ENCODE measurements at places on chromosomes 3 and 15.

GRCh38 chr15:64426845-64427465 is 33.4 kb upstream of the ZNF609 start:
- peak; percentile 39 for DNase-seq

GRCh38 chr15:48408327-48408726 is 77.1 kb downstream of the DUT start:
- no peak for DNase-seq

GRCh38 chr3:172522871-172523818 is at the start of gene TNFSF10:
Gene TNFSF10, minus strand, starts transcription at chr3:172523430. Its CDS starts 46 bp downstream, at chr3:172523384.
- DNase-seq, result no peak

GRCh38 chr15:51866751-51867150 is 37.3 kb downstream of the TMOD3 start:
- DNase-seq, result no peak

- no peak for DNase-seq
Measured at GRCh38 chr15:26148156-26148860, 285.2 kb upstream of the ATP10A start.

GRCh38 chr3:65939801-65940246 is 98.9 kb downstream of the MAGI1 start:
- no peak for DNase-seq

DNA sequence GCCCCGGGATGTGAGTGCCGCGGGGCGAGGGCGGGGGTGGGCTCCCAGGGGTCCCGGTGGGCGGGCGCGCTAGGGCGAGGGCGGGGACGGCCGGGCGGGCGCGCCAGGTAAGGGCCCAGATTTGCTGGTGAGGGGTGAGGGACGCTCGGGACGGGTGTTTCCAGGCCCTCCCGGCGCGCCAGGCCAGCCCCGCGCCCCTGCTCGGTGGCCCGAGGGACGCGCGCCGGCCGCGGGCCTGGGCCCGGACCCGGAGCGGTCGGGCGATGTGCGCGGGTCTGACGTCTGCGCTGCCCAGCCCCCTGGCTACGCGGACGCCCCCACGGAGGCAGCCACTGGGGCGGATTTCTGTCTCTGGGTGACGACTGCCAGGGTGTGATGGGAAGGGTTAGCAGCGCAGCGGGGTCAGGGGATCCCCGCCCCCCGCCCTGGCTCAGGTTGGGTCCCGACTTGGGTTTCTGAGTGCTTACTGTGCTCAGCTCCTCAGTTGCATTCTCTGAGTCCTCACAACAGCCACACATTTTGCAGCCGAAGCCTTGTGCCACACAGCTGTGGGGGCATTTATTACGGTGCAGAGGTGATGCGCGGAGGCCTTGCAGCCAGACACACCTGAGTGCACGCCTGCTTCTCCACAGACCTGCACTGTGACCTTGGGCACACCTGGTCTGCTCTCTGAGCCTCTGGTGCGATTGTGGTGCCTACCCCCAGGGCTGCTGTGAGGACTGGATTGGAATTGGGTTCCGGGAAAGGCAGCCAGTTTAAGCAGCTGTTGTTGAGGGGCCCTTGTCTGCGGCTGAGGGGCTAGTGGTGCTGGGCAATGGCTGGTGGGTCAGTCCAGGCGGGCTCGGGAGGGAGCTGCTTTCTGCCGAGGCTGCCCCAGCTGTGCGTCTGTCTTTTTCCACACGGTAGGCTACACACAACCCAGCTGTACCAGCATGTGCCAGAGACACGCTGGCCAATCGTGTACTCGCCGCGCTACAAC is 523 bp downstream of the HDAC11 start:
- DNase-seq, result no peak

- peak; percentile 87 for DNase-seq
Measured at GRCh38 chr15:87118846-87119245, 1039.2 kb downstream of the AGBL1 start.

- no peak for DNase-seq
Measured at GRCh38 chr3:13081603-13082360, 8.6 kb upstream of the IQSEC1 start.

GRCh38 chr15:63638839-63639238 is 41.7 kb downstream of the FBXL22 start:
- DNase-seq, result no peak

DNA sequence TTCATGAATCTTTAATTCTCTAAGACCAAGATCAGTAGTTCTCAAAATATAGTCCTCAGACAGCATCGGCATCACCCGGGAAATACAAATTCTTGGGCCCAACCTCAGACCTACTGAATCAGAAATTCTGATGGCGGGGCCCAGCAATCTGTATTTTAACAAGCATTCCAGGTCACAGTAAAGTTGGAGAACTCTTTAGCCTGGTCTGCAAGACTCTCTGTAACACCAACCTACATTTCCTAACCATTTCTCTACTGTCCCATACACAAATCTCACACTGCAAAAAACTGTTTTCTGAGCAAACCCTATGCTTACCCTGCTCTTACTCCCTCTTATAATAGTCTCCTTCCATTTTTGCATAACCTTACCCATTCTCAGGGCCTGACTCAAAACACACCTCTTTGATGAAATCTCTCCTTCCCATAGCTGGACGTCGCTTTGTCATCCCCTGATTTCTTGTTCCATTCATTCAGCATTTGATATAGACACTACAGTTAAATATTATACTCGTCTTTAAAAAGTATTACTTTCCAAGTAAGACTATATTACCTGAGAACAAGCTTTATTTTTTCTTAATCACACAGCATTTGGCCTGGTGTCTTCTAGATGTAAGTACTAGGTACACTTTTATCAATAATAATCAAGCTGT is 83.3 kb upstream of the MYO5C start:
- DNase-seq, result no peak

GRCh38 chr3:59425371-59425770 is 375.5 kb upstream of the CFAP20DC start:
- no peak for DNase-seq

- no peak for DNase-seq
Measured at GRCh38 chr3:124142389-124142970, 150.6 kb upstream of the ROPN1 start.

- no peak for DNase-seq
Measured at GRCh38 chr3:10395196-10395595, 74.3 kb upstream of the SEC13 start.

- DNase-seq, result peak; percentile 67
Measured at GRCh38 chr3:32240159-32240545, 1.7 kb downstream of the CMTM8 start.

DNA sequence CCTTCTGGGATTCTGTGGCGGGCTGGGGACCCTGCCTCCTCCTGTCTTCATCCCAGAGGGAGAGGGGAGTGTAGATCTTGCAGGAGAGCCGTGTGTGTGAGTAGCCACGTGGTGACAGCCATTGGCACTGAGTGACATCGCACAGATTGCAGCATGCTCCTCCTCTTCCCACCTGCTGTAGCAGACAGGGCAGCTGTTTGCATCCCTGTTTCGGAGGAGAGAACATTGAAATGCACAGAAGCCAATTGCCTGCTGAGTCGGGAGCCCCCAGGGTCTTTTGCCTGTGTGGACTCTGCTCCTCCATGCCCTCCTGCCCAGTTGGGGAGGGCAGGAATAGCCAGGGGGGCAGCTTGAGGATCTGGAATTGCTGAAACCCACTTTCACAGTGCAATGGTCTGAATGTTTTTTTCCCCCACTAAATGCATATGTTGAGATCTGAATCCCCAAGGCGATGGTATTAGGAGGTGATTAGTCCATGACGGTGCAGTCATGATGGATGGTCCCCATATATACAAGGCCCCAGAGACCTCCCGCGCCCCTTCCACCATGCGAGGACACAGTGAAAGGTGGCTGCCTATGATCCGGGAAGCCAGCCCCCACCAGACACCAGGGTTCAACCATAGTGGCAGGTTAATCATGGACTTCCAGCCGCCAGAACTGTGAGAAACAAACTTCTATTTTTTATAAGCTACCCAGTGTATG is 66.8 kb downstream of the CHRNA7 start:
- DNase-seq, result peak; percentile 72

DNA sequence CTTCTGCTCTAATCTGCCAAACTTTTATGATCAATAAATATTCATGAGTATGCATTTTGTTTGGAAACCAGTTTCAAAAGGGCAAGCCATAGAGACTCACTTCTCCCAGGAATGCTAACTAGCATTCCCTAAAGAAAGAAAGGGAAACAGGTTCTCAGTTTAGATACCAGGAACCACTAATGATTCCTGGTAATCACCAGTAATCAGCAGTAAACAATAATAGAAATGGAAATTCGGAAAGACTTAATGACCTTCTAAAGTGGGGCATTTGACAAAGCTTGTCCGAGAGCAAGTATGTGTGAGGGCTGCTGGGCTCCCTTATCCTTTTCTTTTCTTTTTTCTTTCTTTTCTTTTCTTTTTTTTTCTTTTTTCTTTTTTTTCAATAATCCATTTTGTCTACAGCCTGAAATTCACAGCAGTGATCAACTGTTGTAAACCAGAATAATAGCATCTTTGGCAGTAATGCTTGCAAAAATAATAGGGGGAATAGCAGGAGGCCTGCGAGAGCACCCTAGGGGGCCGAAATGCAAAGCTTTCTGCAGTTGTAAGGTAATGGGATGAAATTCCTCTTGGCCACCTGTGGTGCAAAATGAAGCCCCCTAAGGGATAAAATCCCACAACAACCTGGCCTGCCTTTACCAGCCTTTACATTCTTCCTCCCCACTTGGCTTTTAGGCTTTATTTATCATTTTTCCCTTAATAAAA is 253.2 kb downstream of the ZPLD1 start:
- DNase-seq, result no peak

- DNase-seq, result no peak
Measured at GRCh38 chr3:39144095-39144747, 9.2 kb downstream of the CSRNP1 start.

DNA sequence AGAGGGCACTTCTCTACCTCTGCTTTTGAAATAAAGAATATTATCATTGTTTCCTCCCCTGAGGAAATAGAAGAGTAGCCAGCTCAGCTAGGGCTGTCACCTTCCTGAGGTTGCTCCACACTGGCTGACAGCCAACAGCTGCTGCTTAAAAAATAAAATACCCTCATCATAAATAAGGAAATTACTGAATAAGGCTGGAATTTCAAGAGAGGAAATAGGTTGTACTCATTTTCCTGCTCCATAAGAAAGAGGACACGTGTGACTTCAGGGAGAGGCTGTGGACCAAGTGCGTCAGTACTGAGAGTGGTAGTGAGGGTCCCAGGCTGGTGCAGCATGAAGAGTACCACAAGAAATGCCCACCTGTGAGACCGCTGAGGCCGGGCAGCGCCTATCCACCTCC is 8.1 kb upstream of the C2CD4B start:
- DNase-seq, result no peak

DNA sequence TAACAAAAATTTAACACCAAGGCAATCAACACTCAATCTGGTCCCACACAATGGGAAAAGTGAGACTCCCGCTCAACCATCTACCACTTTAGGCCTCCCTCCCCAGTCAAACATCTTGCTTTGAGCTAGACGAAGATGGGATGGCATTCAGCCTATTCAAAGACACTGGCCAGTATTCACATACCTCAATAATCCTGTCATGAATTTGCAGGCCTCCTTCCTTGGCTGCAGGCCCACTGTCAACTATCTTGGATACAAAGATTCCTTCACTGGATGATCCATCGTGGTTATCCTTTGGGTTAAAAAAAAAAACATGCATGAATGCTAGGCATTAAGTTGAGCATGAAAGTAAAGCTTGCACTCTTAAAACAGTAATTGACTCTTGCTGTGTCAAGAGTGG is 22.6 kb downstream of the PDZRN3 start:
- no peak for DNase-seq

- DNase-seq, result no peak
Measured at GRCh38 chr15:64774629-64775493, 528 bp downstream of the RBPMS2 start.

- no peak for DNase-seq
Measured at GRCh38 chr3:186330772-186331460, 31.1 kb downstream of the DGKG start.

DNA sequence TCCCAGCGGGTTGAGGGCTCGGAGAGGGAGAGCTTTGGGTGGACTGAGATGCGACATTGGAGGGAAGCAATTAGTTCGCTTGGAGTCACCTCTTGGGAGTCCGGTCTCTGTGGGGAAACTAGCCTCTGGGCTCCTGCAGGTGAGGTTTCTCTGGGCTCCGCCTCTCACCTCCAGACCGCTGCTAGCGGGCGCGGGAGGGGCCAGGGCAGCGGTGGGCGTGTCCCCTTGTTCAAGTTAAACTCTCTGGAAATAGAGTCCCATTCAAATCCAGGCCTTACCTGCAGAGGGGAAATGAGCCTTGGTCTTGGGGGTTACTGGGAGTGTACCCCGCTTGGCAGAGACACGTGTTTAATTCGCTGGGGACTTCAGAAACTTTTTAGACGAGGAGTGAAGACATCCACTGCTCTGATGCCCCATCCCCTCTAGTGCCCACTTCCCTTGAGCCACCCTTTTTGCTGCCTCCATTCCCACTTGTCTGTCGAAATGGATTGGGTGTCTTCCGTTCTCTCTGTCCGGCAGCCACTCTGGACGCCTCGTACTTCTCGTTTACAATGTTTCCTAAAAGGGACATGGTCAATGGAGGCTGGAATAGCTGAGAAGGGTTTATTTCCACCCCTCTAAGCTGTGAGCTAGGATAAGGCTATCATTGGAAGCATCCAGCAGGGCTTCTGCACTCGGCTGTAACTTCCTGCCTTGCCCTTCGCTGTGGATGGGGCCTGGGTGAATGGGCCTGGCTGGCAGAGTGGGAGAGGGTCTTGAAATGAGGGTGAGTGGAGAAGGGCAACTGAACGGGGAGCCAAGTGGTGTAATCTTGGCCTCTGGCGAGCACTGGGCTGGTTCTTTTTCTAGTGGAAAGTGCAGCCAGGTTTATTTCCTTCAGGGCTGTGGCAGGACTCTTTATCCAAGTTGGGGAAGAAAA is 1.1 kb downstream of the MITF start:
- no peak for DNase-seq

DNA sequence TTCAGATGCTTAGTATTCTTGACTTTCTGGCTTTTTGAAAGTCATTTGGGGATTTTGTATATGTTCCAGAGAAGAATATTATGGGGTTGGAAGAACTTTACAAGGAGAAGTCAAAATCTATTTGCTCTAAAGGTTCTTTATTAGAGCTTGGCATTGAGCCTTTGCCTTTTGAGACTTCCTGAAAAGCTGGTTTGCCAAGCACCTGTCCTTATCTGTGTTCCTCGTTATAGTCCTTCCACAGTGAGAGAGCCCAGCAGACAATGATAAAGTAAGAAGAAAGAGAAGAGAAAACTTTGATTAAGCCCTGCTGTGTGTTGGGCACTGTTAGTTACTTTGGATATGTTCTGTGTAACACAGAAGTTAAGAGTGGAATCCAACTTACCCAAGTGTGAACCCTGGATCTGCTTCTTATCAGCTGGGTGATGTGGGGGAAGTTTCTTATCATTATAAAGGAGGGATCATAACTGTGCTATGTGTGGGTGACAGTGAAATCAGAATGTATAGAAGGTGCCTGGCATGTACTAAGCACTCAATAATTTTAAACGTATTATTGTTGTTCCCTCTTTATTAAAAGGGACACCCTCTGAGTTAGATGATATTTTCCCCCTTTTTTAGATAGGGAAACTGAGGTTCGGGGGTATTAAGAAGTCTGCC is 44.3 kb upstream of the POLR2M start:
- no peak for DNase-seq

- no peak for DNase-seq
Measured at GRCh38 chr15:35325374-35325941, 220.5 kb downstream of the DPH6 start.

Data from NCI-H524 (cell line).